ENCODE measurements at places on chromosomes 6 and 20.
A peak's percentile ranks its signal among the peaks of the same experiment; 100 is the strongest.

GRCh38 chr6:38248500-38249234, 391.1 kb downstream of the BTBD9 start:
- DNase-seq = no peak

DNA sequence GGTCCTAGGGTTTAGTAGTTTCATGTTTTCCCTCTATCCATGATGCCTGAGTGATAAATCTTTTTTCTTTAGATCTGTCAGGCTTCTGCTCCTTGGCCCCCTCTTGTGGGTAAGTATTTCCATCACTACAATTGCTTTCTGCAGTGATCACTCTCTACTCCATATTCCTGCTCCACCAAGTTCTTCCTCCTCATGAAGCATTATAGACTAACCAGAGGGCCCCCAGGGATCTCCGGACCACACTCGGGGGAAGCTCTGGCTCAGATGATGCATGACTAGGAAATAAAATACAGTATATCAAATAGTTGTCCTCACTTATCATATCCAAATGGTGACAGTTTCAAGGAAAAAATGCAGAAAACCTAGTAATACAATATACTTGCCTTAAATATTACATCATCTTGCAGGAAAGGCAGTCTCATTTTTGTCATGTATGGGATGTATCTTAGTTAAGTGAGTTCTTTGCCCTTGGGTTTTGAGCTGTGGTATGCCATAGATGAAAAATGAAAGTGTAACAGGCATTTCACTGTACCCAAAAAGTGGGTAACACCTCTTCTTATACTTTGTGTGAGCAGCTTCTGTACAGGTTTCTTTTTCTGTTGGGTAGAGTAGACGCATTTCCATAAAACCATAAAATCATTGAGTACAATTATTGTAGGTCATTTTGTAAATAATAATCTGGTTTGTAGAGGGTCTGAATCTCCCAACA, 200.9 kb upstream of the EYA4 start:
- DNase-seq = no peak

GRCh38 chr6:37547564-37548061, 47.9 kb upstream of the CCDC167 start:
- DNase-seq = no peak

GRCh38 chr6:51630011-51630410, 457.4 kb downstream of the PKHD1 start:
- DNase-seq = no peak

GRCh38 chr6:1310628-1311399, 1.1 kb upstream of the FOXQ1 start:
- no peak for DNase-seq

GRCh38 chr6:154791556-154792317, 58.5 kb downstream of the SCAF8 start:
- no peak for DNase-seq

DNA sequence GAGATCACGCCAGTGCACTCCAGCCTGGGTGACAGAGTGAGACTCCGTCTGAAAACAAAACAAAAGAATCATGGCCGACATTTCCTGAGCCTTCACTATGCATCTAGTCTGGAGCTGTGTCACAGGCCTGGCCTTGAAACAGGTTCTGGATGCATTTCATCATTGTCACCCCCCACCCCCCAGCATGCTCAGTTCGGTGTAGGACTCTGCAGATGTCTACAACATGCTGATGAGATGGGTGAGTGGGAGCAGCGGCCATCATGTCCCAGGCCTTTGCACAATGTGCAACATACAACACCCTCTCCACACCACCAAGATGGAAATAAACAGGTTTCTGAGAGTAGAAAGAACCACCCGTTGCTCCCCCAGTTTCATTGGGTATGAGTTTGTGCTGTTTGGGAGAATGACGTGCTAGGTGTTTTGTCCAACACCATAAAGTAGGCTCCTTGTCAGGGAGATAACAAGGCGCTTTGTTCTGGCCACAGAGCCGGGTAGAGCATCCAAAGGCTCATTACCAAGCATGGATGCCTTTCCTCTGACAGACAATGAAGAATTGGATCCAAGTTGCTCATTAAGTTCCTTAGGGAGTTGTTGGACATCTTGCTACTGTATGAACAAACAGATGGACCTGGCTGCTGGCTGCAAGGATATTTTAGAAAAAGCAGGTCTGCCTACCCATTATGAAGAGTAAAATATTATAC, 22.1 kb downstream of the SNHG17 start:
- no peak for DNase-seq

GRCh38 chr6:134293659-134294161, 24.2 kb downstream of the SGK1 start:
- no peak for DNase-seq

DNA sequence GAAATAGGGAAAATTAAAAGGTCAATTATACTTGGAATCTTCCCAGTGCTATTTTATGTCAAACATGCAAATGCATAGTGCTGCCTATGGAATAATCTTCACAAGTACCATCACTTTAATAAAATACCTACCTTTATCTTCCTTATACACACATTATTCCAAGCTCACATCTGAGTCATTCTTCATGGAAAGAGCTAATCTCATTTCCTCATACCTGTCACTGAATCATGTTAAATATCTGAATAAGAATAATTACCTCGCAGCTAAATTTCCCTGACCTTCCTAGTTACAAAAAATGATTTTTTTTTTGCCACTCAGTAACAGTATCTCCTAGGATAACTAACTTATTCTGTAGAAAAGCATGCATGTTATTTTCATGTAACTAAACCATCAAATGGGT, 661.4 kb upstream of the HS3ST5 start:
- no peak for DNase-seq

- no peak for DNase-seq
Observed at GRCh38 chr6:166675736-166676135, 48.7 kb upstream of the RPS6KA2 start.

DNA sequence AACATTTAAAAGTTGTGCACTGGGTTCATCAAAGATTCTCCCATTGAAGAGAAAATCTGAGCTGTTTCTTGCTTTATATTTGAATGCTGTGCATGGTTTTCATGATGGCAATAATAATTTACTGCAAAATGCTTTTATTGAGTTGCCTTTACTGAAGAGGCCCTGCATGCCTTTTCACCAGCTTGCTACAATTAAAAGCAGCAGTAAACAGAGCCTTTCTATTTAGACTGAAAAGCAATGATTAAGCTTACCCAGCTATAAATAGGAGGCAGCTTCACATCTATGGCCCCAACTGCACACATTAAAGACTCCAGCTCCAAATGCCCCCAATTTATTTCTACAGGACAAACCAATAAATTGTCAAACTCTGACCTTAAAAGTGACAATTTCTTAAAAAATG, 70.3 kb downstream of the ANKEF1 start:
- no peak for DNase-seq

GRCh38 chr20:36471885-36472636, 69.3 kb upstream of the MYL9 start:
- no peak for DNase-seq

DNA sequence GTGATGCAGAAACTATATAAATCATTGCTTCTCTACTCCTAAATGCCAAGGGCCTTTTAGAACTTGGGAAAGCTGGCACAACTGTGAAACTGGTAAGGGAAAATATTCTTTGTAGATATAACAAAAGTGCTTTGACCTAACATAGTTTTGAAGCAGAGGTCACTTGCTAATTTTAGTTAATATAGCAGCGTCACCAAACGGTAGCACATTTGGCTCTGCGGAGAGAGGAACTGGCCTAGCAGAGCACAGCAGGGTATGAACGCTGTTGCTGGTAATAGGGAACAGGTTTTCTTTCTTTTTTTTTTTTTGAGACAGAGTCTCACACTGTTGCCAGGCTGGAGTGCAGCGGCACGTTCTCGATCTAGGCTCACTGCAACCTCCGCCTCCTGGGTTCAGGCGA, 67.4 kb downstream of the ECT2L start:
- no peak for DNase-seq

DNA sequence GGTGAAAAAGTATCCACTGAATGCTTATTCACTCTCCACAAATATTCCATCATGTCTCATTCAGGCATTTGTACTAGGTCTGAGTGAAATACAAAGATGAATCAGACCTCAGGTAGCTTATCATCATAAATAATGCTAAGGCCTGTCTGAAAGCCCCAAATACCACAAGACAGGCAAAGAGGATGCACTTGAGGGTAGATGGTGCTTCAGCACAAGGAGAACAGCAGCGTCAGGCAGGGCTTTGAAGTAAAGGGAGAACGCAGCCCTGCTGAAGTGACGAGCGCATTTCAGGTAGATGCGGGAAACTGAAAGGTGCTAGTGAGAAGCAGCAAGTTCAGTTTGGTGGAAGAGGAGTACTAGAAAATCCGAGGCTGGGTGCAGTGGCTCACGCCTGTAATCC, 38.7 kb downstream of the MAP3K5 start:
- DNase-seq = peak; percentile 61

- no peak for DNase-seq
Observed at GRCh38 chr20:63573647-63574131, 350 bp downstream of the HELZ2 start.

DNA sequence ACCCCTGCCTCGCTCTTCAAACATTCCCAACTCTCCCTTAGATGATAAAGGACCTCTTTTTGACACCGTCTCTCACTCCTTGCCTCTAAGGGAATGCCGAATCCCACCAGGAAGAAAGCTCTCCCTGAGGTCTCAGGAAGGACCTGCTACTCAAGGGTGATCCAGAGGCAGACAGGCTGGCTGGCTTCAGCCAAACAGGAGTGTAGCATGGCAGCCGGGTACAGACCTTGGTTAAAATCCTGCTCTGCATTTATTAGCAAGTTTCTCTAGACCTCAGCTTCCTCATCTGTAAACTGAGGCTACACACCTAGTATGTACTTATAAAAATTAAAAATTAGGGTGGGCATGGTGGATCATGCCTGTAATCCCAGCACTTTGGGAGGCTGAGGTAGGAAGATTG, 17.2 kb downstream of the MAP1LC3A start:
- no peak for DNase-seq

DNA sequence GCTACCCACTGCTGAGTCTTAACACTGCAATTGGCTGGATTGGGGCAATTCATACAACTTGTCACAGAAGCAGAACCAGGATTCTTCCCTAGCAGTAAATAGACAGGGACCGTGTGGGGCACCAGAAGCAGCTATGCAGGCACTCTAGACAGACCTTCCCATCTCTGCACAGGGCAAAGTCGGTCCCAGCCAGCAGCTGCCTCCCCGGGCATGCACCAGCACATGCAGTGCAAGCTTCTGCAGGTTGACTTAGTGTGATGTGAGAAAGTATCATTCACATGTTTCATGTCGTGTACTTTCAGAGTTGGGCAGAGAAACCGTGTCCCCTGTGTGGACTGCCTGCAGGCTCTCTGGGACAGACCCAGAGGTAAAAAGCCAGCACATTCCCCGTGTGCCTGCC, 98.0 kb upstream of the FOXA2 start:
- no peak for DNase-seq

DNA sequence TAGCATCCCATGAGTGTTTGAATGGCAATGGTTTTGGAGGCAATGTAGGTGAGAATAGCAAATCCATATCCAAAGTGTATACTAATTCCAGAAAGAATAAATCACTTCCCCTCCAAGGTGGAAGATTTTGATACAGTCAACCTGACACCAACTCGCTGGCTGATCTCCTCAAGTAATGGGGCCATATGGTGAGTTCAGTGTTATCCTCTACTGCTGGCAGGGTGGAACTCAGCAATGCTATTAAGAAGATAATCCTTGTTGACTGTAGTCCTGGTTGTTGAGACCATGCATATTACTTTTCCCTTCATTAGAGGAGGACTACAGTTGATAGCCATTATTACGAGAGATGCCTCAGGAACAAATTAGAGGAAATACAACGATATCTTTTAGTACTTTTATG, 17.8 kb upstream of the HLA-DQB1 start:
- no peak for DNase-seq

GRCh38 chr6:10205892-10206291, 209.0 kb downstream of the TFAP2A start:
- no peak for DNase-seq

- DNase-seq = peak; percentile 81
Observed at GRCh38 chr6:136290410-136291010, 864 bp upstream of the BCLAF1 start.

GRCh38 chr6:157274471-157275226, 48.7 kb downstream of the TMEM242 start:
- peak; percentile 89 for DNase-seq

DNA sequence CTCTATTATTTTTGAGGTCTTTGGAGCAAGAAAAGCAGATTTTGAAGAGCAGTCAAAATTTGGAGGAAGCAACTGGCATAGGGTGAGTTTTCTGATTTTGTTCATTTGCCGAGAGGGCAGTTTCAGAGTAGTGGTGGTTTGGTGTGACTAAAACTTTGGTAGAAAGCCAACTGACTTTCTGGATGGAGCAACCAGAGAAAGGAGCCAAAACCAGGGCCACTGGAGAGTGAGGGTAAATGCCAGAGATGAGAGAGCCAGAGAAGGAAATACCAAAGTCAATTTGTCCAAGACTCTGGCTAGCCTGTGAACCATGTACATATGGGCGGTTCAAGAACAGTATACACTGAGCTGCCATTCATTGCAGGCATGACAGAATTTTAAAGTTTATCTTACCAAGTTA, 40.5 kb upstream of the ZBTB24 start:
- no peak for DNase-seq

GRCh38 chr20:37529214-37529967, 1.7 kb upstream of the BLCAP start:
- no peak for DNase-seq

- DNase-seq = no peak
Observed at GRCh38 chr6:11762794-11763459, 15.7 kb downstream of the ADTRP start.

- DNase-seq = no peak
Observed at GRCh38 chr6:90388395-90388794, 91.8 kb upstream of the BACH2 start.

- DNase-seq = no peak
Observed at GRCh38 chr20:59002874-59003399, 4.1 kb downstream of the CTSZ start.

DNA sequence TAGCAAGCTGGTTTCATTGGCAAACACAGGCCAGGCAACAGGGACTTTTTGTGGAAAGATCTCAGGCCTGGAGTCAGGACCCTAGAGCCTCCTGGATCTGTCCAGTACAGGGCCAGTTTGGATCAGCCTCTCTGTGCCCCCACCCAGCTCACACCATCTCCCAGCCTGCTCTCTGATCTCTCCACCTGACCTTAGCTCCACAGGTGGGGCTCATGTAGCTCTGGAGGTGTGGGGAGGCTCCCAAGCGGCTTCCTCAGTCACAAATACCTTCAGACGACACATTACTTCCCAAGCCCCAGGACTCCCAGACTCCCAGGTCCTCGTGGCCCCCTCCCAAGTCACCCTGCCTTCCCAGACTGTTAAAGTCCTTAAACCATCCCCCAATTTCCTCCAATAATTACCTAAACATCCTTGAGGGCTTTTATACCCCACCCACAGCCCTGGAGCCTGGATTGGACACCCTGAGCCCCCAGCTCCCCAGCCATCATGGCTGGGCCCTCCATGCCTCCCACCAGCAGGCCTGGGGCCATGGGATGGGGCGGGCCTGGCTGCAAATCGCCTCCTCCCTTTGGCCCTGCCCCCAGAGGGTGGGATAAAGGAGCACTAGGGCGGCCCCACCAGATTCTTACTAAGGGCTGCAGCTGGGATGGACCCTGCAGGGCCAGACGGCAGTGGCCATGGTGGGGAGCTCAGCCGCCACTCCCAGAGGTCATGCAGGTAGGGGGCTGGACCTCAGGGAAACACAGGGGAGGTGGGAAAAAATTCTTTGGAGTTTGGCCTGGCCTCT, 15.9 kb upstream of the FANCE start:
- no peak for DNase-seq

GRCh38 chr6:25137916-25138232, 141.3 kb upstream of the CARMIL1 start:
- peak; percentile 45 for DNase-seq
